RPMI7951 (cell line): ENCODE measurements at places on chromosomes 16 and 17. TPM values are rescaled to one million over a fixed set of nuclear protein-coding genes. Genes with fewer than 3 reads are reported as not detected.

CA7 gene
- total RNA-seq, result not detected in 2 replicates

ADAMTS18 gene
- total RNA-seq, result not detected in 2 replicates

TBC1D3C gene
- not detected in 2 replicates for total RNA-seq

CALB2 gene
- total RNA-seq, result 1.2 and 3.2 TPM in 2 replicates

PYDC1 gene
- not detected in 2 replicates for total RNA-seq

CYBA gene
- 30.9 and 40.5 TPM in 2 replicates for total RNA-seq

CDK5R1 gene
- total RNA-seq, result 2.9 and 3.4 TPM in 2 replicates

NPIPA3 gene
- 0.29 and 0.48 TPM in 2 replicates for total RNA-seq

CRLF3 gene
- total RNA-seq, result 14.9 and 17.1 TPM in 2 replicates

COG4 gene
- 71.3 and 73.2 TPM in 2 replicates for total RNA-seq

FOXL1 gene
- 4.3 and 5.7 TPM in 2 replicates for total RNA-seq

ZNF205 gene
- total RNA-seq, result 8.8 and 9.3 TPM in 2 replicates

NPIPA7 gene
- 1.3 and 9.0 TPM in 2 replicates for total RNA-seq

TBC1D3H gene
- total RNA-seq, result not detected in 2 replicates

CDYL2 gene
- under 0.01 and 1.6 TPM in 2 replicates for total RNA-seq

EIF1 gene
- 43.2 and 47.6 TPM in 2 replicates for total RNA-seq

CACNG4 gene
- 0.12 TPM in 1 of 2 replicates, not detected in the other for total RNA-seq

CLDN6 gene
- not detected in 2 replicates for total RNA-seq

CNGB1 gene
- not detected in 2 replicates for total RNA-seq

CD7 gene
- total RNA-seq, result not detected in 2 replicates

UTS2R gene
- not detected in 2 replicates for total RNA-seq

BRD7 gene
- total RNA-seq, result 45.1 and 64.5 TPM in 2 replicates

SLFN11 gene
- total RNA-seq, result 32.7 and 41.2 TPM in 2 replicates

NPIPB9 gene
- not detected in 2 replicates for total RNA-seq

CNP gene
- total RNA-seq, result 37.8 and 43.9 TPM in 2 replicates

TP53TG3B gene
- total RNA-seq, result 1.4 TPM in 1 of 2 replicates, not detected in the other

PFN1 gene
- total RNA-seq, result 894 and 1,372 TPM in 2 replicates

EDC4 gene
- 39.7 and 42.4 TPM in 2 replicates for total RNA-seq

TRAF4 gene
- total RNA-seq, result 21.2 and 25.5 TPM in 2 replicates

SPATA32 gene
- total RNA-seq, result not detected in 2 replicates

BAHCC1 gene
- total RNA-seq, result under 0.01 and 0.36 TPM in 2 replicates

CORO6 gene
- total RNA-seq, result 9.9 and 10.1 TPM in 2 replicates

SCIMP gene
- total RNA-seq, result not detected in 2 replicates

GPR142 gene
- total RNA-seq, result not detected in 2 replicates

MTSS2 gene
- total RNA-seq, result 7.3 and 22.1 TPM in 2 replicates

ANKFN1 gene
- 1.1 and 2.2 TPM in 2 replicates for total RNA-seq
